ENCODE measurements at places on chromosomes 1 and 21.

DNA sequence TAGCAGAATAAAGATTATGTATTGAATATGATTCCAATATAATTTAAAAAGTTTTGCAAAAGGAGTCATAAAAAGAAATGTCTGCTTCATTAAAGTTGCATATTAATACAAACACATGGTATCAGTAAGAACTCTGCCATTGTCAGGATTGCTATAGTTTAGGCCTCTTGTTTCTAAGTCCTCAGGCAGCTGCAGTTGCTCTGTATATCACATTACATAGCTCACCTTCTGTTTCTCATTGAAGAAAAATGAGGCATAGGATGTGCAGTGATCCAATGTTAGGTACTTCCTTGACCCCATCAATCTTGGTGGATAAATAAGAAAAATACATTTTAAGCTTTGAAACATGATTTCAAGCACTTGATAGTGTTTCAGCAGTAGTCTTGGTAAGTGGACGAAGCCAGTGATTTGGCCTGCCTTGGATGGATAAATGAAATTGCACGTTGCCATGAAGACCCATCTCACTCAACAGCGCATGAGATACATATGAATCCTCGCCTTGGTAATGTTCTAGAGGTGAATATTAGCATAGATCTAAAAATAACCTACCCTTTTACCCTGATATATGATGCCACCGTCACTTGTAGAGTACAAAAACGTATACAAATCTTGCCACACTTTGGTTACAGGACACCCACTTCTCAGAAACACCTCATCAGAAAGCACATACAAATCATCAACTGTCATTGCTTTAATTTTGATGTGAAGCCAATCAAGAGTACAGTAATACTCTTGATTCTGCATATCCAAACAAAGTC, 25.3 kb downstream of the ZFYVE9 start:
- no peak for DNase-seq

GRCh38 chr1:241870336-241870735, 22.3 kb downstream of the EXO1 start:
- DNase-seq, result no peak

DNA sequence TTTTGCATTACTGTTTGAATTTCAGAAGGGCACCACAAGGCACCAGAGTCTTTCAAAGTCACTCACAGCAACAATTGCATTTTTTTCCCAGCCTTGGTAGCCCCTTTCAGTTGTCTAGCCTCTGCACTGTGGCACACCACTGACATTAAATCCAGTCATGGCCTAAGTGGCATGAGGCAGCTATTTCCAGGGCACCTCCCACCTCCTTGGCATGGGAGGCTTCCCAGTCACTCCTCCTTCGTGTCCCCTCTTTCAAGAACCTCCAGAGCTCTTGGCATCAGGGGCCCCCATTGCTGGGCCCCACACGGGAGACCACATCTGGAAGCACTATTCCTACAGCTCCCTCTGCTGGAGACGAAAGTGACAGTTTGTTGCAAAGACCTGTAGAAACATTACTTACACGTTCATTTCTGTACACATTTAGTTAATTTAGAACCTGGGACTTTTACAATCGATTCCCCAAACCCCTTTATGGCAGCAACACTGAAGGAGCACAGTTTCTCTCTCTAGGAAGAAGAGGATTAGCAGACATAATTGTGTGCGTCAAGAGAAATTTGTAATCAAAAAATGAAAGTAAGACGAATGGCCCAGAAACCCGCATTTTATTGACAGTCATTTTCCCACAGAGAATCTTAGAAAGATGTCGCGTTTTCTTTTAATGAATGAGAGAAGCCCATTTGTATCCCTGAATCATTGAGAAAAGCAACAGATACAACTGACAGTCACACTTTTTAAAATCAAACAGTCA, 5.7 kb upstream of the CHD5 start:
- DNase-seq, result no peak

GRCh38 chr1:201295346-201295745, 12.0 kb downstream of the PKP1 start:
- no peak for DNase-seq
